ENCODE measurements at places on chromosomes 16 and 17. TPM values are rescaled to one million over a fixed set of nuclear protein-coding genes. Genes with fewer than 3 reads are reported as not detected.

The TBC1D3K gene
- total RNA-seq = not detected

The TMED6 gene
- not detected for total RNA-seq

The UBTF gene
- total RNA-seq = 50.5 TPM

The KRTAP3-2 gene
- total RNA-seq = not detected

The NTN3 gene
- 0.15 TPM for total RNA-seq

The MYLK3 gene
- 1.4 TPM for total RNA-seq

The ADAM11 gene
- total RNA-seq = 0.05 TPM
